ENCODE measurements at places on chromosomes 5 and 9.

DNA sequence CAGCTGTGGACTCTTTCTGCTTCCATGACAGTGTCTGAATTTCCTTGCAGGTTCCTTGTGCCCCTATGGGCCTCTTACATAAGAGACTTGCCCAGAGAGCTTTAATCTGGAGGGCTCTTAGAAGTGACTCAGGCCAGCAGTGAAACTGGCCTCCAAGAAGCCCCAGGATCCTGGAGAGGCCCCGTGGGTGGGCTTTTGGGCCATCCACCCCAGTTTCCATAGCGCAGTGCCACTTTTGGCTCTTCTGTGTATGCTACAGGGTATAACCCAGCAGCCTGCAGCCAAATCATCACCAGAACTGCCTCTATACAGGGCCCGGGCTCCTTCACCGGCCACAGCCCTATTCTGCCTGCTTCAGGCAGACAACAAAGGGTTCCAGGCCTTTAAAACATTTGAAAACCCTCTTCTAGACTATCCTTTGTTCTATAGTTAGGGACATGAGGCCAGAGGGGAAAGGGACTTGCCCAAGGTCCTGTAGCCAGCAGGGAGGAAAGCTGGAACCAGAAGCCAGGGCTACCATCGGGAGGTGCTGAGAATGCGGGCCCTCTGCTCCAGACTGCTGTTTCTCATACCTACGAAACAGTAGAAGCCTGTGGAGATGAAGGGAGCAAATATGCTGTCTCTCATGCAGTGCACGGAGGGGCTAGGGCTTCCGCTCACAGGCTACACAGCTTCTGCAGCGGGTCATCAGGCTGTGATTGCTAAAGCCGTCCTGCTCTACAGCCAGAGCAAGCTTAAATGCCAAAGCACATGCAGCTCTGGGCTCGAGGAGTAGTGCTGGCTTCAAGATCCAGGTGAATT lies 18.0 kb downstream of the SH3PXD2B start:
- no peak for DNase-seq

- DNase-seq = peak; percentile 30
These were observed 56.3 kb upstream of the KCNN2 start for GRCh38 chr5:114305402-114306207.

GRCh38 chr5:65886387-65886786 lies 40.0 kb upstream of the ERBIN start:
- no peak for DNase-seq

DNA sequence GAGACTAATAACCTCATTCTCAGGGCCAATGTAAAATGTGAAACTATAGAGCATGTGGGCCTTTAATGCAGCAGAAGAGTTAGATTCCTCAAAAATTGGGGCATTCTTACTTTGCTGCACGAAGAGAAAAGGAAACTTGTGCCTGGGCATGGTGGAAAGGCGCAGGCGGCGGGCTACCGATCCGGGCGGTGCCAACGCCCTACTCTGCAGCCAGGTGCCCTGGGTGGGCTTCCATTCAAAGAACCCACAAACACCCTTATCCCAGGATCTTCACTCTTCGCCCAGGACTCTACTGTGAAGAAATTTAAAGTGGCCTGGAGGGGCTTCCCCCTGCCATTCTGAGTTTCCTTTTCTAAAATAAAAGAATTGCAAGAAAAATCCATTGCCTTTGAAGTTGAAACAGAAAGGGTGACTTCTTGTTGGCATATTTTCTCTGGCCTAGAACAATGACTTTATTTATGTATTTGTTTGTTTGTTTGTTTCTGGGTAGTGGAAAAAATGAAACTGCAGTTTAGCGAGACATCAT lies 124.9 kb downstream of the TMEM161B start:
- DNase-seq = no peak

DNA sequence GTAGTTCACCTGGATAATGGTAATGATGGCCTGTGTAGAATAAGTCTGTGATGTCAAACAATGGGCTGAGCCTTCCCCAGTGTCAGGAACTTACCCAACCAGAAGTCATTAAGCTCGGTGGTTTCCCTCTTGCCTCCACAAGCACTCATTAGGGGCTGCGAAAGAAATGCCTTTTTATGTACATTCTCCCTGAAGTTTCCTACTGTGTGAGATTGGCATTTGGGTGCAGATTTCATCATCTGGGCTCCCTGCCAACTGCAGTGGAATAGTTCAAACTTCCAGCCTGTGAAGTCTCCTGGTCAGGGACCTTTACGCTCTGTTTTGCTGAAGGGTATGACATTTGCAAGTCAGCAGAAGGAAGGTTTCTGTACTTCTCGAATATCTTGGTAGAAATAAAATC lies 41.6 kb upstream of the TMEM215 start:
- no peak for DNase-seq

DNA sequence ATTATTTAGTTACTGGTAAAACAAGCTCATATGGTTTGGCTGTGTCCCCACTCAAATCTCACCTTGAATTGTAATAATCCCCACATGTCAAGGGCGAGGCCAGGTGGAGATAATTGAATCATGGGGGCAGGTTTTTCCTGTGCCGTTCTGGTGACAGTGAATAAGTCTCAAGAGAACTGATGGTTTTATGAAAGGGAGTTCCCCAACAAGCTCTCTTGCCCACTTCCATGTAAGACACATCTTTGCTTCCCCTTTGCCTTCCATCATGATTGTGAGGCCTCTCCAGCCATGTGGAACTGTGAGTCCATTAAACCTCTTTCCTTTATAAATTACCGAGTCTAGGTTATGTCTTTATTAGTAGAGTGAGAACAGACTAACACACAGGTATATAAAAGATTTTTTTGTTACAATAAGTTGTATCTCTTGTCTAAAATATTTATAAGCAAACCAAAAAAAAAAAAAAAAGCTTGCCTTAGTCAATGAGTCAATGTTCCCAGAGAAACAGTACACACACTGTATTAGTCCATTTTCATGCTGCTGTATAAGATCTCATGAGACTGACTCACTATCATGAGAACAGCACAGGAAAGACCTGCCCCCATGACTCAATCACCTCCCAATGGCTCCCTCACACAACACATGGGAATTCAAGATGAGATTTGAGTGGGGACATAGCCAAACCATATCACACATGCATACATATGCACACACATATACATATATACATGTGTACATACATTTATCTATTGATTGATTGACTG lies 138.3 kb downstream of the BASP1 start:
- no peak for DNase-seq

- no peak for DNase-seq
These were observed 57.0 kb downstream of the CXXC5 start for GRCh38 chr5:139705191-139705590.

DNA sequence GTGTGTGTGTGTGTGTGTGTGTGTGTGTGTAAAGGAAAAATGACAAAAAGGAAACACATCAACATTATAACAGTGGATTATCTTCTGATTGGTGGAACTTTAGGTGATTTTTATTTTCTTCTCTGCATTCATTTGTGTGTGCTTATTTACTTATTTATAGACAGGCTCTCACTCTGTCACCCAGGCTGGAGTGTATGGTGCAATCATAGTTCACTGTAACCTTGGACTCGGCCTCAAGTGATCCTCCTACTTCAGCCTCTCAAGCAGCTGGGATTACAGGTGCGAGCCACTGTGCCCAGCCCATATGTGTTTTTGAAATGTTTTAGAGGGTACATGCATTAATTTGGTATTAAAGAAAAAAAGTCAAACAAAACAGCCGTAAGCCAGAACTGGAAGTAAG lies 39.1 kb downstream of the FAT2 start:
- no peak for DNase-seq

DNA sequence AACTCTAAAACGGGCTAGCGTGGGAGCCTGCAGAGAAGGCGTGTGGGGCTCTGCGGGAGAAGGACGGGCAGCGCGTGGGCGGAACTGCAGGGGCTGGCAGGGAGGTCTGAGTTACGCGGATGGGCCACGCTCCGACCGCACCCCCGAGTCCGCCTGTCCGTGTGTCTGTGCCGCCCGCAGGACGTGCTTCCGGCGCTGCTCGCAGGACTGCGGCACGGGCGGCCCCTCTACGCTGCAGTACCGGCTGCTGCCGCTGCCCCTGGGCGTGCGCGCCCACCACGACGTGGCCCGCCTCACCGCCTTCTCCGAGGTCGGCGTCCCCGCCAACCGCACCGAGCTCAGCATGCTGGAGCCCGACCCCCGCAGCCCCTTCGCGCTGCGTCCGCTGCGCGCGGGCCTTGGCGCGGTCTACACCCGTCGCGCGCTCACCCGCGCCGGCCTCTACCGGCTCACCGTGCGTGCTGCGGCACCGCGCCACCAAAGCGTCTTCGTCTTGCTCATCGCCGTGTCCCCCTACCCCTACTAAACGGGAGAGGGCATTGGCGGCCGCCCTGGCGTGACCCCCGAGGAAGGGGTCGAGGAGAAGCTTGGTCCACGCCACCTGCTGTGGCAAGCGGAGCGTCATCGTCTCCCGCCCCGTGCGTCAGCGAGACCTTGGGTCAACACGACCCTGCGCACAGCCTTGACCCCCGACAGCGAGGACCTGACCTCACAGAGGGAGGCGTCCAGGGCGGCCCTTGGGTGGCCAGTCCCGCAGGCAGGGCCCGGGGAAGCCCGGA lies 11.4 kb upstream of the ASS1 start:
- DNase-seq = no peak

- DNase-seq = no peak
These were observed 419.5 kb upstream of the CTNND2 start for GRCh38 chr5:12323637-12324229.

DNA sequence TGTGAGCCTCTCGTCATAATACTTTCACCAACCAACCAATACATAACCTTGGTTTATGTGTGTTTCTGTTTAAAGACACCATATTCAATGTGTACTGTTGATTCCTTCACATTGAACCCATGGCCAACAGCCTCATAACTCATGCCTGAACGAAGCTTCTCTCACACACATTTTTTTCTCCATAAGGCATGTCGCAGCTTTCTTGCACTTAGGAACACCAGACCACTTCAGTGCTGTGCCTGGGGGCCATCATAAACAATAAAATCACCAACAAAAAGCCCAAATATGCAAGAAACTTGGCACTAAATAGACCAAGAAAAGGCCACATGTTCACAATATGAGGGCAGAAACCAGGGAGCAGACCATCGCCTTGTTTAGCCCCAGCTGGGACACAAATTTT lies 192.2 kb downstream of the ROR2 start:
- DNase-seq = no peak

DNA sequence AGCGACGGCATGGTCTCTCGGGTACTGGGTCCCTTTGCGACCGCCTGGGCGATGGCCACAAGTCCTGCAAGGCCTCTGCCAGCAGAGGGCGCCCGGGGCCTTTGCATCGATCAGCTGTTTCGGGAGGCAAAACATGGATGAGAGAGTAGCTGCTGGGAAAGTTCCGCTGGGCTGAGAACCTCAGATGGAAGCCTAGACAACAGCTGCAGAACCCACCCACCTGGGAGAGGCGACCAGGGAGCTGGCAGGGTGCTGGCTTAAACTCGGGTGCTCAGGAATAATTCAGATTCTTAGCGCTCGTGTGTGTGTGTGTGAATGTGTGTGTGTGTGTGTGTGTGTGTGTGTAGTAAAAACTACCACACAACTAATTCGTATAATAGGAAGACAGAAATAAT lies 50.0 kb downstream of the TRIM32 start:
- peak; percentile 47 for DNase-seq

DNA sequence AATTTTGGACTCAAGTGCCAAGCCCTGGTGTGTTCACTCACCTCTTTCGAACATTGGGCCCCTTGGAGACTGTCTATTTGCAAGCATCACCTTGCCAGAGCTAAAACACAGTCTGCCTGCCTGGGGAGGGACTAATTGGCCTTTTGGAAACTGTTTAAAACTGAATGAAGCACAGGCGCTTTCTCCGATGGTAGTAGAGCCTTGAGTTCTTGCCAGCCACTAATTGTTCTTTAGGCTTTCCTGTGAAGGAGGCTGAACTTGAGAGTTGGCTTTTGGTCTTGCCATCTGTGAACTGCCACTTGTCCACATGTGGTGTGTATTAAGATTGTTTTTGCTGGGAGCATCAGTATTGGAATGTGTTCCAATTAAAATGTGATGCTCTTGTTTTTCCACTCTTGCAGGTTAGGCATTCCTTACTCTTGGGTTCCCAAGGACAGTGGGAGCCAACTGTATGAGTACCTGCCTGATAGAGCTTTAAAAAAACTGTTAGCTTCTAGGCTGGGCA lies 26.0 kb downstream of the GARNL3 start:
- no peak for DNase-seq

- no peak for DNase-seq
These were observed 46.5 kb downstream of the MARCHF3 start for GRCh38 chr5:126983874-126984266.

DNA sequence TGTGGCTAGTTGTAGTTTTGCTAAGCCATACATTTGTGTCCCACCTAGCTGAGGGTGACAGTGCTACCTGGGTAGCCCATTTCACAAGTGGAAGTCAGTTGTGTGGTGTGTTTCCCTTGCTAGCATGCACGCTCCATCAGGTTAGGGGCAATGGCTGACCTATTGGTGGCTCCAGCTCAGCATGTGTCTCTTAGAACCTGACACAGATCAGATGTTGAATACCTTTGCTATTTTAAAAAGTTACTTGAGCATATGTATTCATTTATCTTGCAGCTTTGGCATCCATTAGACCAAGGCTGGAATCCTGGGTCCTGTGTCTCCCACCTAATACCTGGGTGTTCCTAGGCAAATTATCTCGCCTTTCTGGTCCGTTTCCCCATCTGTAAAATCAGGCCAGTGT lies 44.8 kb downstream of the ZNF618 start:
- DNase-seq = no peak

GRCh38 chr5:130222573-130222972 lies 318.3 kb downstream of the CHSY3 start:
- no peak for DNase-seq

- no peak for DNase-seq
These were observed 11.0 kb downstream of the CCDC152 start for GRCh38 chr5:42767491-42768105.

GRCh38 chr5:88081877-88082276 lies 186.8 kb downstream of the TMEM161B start:
- DNase-seq = no peak

GRCh38 chr5:59972043-59972442 lies 78.5 kb upstream of the PDE4D start:
- DNase-seq = no peak

GRCh38 chr5:6902094-6902493 lies 188.9 kb downstream of the TENT4A start:
- no peak for DNase-seq

- no peak for DNase-seq
These were observed 8.0 kb downstream of the RNF44 start for GRCh38 chr5:176529116-176529740.

DNA sequence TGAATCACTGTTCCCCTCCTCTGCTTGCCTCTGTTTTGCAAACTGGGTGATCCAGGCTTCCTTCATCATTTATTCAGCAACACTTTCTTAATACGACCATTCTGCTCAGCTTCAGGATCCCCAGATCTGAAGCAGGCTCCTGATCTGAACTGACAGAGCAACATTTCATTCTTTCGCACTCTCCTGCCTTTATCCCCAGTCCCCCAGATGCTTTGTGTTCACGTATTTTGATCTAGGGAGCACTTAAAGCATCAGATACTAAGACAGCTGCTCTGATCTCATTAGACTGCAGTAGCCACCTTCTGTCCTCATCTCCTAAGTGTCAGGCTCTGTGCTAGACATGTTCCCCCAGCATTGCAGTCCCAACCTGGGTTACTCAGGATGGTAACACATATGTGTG lies 158.0 kb downstream of the TRIO start:
- DNase-seq = no peak

Data from AG04450 (cell line).